ENCODE measurements at places on chromosomes 4 and X.

DNA sequence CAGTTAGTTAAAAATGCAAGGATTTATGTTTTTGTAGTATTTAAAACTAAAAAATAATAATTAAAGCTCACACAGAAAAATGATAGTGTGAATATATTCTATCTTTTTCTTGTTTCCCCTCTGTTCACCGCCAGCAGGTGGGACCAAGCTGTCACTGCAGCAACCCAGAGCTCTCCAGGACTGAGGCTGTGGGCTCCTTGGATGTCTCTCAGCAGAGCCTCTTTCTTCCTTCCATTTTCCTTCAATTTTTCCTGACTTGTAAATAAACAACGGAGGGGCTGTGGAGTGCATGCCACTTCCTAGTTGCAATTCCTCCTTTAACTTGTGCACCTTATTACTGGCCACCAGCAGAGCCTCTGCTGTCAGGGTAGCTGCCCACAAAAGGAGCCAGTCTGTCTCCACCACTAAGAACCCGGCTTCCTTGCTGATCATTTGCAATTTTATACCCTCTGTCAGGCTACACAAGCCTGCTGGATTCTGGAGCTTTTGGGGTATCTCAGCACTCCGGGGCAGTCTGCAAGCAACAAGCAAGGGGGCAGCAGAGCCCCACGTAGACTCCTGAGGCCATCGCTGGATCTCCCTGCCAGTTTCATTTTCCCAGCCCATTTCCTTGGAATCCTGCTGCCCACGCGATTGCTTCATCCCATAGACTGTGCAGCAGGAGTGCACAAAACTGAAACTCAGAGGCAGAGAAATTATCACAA lies 1467.4 kb downstream of the C4orf33 start:
- DNase-seq = no peak

DNA sequence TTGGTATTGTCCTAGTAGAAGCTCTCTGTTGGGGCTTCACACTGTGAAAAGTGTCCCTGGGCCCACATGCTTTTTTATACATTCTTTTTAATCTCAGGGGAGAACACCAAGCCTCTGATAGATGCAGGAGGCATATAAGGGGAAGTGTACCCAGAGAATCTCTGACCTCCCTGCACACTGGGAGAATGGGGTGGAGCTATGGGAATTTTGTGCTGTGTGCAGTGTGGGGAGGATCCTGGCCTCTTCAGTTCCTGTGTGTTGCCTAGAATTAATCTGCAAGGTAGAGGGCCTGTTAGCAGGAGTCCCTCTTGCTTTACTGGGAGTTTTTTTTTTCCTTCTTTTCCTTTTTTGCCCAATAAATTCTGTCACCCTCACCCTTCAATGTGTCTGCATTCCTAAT lies 49.2 kb upstream of the SPIN4 start:
- DNase-seq = no peak

DNA sequence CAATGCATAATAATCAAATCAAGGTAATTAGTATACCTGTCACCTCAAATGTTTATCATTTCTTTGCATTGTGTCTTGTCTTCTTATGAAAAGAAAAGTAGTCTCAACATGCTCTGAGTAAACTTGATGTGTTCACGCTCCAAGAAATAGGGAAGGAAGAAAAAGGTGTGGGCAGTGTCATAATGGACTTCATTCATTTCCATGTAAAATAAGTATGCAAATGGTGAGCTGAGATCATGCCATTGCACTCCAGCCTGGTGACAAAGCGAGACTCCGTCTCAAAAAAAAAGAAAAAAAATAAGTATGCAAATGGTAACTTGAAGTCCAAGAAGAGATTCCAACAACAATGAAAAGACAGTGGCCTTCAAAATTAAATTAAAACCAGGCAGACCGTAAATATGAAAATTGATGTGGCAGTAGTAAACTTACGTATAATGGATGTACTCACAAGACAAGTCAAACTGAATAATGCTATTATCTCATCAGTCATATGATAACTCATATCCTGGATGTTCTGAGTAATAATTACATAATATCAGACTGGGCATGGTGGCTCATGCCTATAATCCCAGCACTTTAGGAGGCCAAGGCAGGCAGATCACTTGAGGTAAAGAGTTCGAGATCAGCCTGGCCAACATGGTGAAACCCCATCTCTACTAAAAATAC lies 6.0 kb upstream of the CWH43 start:
- no peak for DNase-seq

GRCh38 chr4:48275686-48276085 lies 6.0 kb upstream of the TEC start:
- DNase-seq = no peak

DNA sequence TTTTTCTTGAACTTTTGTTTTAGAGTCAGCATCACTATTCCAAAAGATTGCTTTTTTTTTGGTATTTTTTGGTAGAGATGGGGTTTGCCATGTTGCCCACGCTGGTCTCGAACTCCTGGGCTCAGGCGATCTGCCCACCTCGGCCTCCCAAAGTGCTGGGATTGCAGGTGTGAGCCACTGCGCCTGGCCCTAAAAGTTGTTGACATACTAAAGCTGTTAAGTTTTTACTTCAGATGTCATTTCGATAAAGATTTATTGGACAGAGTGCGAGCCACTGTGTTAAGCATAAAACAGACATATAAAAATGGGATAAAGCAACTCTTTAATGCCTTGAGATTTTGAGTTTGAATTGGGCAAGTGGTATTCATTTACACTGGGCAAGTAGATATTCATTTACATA lies 28.3 kb downstream of the USO1 start:
- no peak for DNase-seq

DNA sequence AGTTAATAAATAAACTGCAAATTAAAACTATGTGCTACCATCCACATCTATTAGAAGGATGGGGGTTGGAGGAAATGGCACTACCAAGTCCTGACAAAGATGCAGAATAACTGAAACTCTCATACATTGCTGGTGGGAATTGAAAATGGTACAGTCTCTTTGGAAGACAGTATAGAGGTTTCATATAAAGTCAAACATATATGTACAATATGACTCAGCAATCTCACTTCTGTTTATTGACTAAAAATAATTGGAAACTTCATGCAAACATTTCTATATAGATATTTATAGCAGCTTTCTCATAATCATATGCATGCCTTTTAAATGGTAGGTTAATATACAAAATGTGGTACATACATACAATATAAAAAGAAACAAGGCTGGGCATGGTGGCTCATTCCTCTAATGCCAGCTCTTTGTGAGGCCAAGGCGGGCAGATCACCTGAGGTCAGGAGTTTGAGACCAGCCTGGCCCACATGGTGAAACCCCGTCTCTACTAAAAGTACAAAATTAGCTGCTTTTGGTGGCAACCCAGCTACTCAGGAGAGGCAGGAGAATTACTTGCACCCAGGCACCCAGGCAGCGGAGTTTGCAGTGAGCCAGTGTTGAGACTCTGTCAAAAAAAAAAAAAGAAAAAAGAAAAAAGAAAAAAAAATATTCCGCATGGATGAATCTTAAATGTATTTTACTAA lies 225.0 kb upstream of the CXXC4 start:
- DNase-seq = no peak

DNA sequence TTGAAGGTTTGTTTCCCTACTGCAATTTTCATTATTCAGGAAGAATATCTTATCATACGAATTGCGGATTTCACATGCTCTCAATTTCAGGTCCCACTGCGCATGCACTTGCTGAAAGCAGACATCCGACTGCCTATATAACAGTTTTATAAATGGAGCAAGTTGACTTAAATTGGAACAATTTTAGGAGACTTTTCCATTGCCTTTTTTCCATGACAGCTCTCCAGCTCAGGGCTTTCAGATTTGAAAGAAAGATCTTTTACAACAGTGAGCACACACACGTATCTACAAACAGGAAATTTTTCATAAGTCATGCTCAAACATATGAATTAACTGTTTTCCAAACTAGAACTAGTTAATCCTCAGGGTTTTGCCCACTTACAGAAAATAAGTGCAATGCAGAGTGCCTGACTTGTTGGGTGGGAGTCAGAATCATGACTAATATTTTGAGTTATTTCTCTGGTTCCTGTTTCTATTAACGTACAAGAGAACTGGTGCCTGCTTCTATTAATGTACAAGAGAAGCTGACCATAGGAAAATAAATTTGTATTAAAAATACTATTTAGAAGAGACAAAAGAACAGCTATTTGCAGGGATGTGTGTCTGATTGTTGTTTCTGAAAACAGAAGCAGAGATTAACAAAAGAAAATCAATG lies 137.9 kb downstream of the GPC3 start:
- DNase-seq = no peak

All from vagina (tissue), 2 donors.